ENCODE measurements at places on chromosomes 5 and 9.

GRCh38 chr9:20848490-20848889 lies 164.4 kb downstream of the FOCAD start:
- DNase-seq = no peak

DNA sequence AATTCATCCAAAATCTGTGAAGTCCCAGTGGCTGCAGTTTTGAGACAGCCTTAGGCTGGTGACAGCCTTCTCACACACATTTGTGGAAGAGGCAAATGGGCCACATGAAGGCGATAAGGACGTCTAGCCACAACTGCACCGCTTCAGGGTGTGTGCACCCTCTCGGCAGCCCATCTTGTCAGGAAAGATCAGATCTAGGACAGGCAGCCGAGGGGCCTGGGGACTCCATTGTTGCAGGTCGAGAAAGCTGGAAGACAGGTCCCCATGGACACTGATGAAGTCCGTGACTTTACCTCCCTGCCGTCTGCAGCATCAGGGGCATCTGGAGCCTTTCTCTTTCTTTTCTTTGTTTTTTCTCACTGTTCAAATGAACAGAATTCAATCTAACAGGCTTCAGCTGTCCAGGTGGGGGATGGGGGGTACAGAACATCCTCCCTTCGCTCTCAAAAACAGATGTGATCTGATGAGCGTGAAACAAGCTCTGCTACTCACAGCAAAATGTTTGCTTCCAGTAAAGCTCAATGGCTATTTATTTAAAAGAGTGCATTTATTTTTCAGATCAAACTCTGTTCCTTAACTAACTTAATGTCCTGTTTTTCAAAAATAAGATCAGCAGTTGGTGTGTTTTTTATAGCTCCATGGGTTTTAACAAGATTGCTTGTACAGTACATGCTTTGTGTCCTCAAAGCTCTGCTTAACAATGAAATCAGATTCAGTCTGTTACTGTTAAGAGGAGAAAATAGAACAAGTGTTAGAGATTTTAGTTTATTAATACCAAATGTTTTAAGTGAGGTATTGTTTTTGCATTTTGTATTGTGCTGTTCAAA lies 111.8 kb upstream of the OTULINL start:
- DNase-seq = no peak

- no peak for DNase-seq
Measured at GRCh38 chr5:149605998-149606724, 24.9 kb downstream of the ARHGEF37 start.

GRCh38 chr9:113187929-113188595 lies 33.0 kb downstream of the FKBP15 start:
- DNase-seq = no peak

DNA sequence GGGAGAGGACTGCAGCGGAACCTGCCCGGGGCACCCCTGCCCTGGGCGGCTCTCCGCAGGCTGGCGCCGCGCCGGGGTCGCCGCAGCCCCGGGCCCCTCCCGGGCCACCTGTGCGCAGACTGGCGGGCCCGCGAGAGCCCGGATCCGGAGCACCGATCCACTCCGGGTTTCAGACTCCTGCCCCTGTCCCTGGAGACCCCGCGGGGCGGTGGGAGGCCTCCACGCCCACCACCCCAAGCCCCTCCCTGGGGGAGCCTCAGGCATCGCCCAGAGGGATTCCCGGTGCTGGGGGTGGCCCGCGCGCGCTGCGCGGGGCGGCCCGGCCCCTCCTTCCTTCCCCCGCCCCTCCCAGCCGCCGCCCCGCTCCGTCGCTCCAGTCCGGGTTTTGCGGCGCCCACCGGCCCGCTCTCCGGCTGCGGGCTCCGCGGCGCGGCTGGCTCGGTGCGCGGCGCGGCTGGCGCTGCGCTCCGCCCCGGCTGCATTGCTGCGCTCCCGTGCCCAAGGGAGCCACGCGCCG lies at the start of gene UNC5A:
TSS of gene UNC5A (plus strand) at position 479 of the 517 bp plus-strand sequence. CDS start 192 bp downstream, outside the sequence.
- DNase-seq = peak; percentile 14

- DNase-seq = no peak
Measured at GRCh38 chr5:14532180-14532579, 49.4 kb upstream of the OTULINL start.

- DNase-seq = no peak
Measured at GRCh38 chr9:95947118-95947517, 71.6 kb downstream of the ERCC6L2 start.

DNA sequence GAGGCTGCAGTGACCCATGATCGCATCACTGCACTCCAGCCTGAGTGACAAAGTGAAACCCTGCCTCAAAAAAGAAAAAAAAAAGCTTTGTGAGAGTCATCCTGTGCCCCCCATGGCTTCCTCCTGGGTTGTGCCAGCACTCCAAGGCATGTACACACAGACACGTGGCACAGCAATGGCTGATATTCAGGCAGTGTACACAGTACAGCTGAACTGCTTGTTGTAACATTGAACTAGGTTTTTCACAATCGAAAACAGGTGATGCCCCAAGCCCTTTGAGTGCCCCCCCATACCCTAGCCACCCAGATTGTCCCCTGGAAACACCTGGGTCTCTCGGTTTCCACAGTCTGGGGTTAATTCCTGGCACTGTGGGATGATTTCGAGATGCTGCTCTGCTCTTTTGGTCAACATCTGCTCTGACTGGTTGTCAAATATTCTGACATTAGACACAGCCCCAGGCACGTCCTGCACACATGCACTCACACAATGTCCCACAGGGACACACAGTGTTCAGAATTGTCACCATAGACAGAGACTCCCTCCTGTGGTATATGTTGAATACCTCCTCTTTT lies 9.2 kb downstream of the SPINK4 start:
- no peak for DNase-seq

GRCh38 chr5:10046676-10047075 lies 203.0 kb downstream of the ATPSCKMT start:
- no peak for DNase-seq

GRCh38 chr5:42583322-42583721 lies 160.1 kb downstream of the GHR start:
- DNase-seq = no peak

DNA sequence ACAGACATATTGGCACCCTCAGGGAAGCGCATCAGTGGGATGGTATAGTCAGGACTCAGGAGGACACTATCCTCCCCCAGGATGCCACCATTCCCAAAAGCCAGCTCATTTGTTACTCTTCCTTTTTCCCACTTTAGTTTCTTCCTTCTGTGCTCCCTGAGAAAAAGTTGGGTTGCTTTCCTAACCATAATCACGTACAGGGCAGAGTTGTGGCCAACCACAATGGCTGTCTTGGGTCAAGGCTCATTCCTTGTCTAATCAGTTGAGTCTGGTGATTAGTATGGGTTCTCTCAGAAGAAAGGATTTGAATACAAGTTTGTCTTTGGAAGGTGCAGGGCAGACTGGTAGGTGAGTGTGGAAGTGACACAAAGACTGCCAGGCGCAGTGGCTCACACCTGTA lies 26.6 kb upstream of the ATP6V1G1 start:
- no peak for DNase-seq

GRCh38 chr5:151902215-151902614 lies 22.4 kb downstream of the GLRA1 start:
- no peak for DNase-seq

GRCh38 chr5:73496984-73497457 lies 1.2 kb upstream of the BTF3 start:
- no peak for DNase-seq

- DNase-seq = no peak
Measured at GRCh38 chr5:146897061-146897460, 18.5 kb upstream of the PPP2R2B start.

- DNase-seq = no peak
Measured at GRCh38 chr5:66854416-66854815, 258.2 kb downstream of the MAST4 start.
